ENCODE measurements at places on chromosomes 4 and X.

- no peak for DNase-seq
Observed at GRCh38 chr4:135256111-135256510, 1054.5 kb upstream of the PABPC4L start.

DNA sequence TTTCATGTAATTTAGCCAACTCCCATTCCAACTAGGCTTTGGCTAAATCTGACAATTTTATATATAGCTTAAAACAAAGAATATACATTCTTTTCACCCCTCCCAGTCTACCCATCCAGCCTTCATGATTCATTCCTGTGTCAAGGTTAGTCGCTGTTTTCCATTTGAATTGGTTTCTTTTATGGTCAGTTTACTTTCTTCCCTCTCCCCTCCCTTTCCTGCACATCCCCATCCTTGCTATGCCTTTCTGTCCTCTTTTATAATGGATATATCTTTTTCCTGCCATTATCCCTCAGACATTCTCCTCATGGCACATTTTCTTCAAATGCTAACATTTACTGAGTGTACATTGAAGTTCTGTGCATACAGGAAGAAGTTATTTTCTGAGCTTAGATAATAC lies 4.7 kb downstream of the ZXDB start:
- no peak for DNase-seq

DNA sequence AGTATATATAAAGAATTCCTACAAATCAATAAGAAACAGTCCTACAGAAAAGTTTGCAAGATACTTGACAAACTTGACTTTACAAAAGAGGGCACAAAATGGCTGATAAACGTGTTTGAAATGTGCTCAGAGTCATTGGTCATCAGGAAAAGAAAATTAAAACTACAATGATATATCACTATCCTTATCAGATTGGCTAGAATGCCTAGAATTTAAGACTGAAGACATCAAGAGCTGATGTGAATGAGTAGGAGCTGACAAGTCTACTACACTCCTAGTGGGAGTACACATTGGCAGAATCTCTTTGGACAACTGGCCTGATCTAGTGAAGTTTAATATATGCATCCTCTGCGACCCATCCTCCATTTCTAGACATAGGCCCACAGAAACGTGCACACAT lies 10.3 kb upstream of the DCTD start:
- no peak for DNase-seq

GRCh38 chr4:161931089-161931488 lies 232.7 kb downstream of the FSTL5 start:
- DNase-seq: no peak

GRCh38 chr4:182185491-182185890 lies 57.7 kb upstream of the TENM3 start:
- DNase-seq: no peak

- DNase-seq: no peak
Observed at GRCh38 chr4:173217727-173218126, 49.1 kb downstream of the GALNT7 start.

GRCh38 chr4:63269156-63269555 lies 1140.1 kb downstream of the TECRL start:
- DNase-seq: no peak

DNA sequence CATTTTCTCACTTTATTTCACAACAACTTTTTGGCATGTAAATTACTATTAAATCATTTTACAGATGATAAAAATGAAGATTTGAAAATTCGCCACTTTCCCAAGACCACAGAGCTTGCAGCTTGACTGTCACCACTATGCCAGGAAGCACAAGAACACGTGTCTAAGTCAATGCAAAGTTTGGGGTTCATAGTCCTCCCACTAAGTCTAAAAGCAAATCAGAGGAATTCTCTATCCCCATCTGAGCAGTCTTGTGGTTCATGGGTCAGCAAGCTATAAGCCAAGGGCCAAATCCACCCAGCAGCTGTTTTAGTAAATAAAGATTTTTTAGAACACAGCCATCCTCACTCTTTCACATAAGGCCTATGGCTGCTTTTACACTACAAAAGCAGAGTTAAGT lies 833.3 kb upstream of the INTU start:
- DNase-seq: no peak

- no peak for DNase-seq
Observed at GRCh38 chr4:8237256-8237989, 32.1 kb upstream of the HTRA3 start.

DNA sequence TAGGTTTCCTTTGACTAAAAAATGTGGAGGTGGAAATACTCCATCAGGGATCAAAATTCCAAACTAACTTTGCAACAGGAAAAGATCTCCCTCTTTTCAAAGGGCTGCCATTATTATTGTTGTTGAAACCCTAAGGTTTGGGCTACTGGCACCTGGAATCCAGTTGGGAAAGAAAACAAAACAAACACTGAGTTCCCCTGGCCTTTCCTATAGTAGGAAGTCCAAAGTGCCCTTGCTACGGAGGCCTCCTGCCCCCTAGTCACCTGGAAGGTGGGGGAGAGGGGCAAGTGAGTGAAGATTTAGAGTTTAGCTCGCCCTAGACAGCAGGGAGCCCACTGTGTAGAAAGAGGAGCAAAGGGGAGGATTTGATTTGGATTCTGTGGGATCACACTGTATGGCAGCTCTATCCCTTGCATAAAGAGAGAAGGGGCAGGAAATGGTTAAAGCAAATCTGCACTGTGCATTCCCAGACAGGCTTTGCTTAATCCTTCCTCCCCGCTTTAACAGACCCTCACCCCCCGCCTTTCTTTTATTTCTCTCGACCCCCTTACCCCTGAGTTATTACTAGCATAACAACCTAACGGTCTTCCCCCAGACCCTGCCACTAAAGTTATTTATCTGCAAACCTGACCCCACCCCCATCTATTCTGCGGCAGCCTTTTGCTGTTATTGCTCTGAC lies 627 bp upstream of the FAT4 start:
- DNase-seq: no peak

- no peak for DNase-seq
Observed at GRCh38 chrX:1925053-1925481, 310.2 kb downstream of the ASMT start.

DNA sequence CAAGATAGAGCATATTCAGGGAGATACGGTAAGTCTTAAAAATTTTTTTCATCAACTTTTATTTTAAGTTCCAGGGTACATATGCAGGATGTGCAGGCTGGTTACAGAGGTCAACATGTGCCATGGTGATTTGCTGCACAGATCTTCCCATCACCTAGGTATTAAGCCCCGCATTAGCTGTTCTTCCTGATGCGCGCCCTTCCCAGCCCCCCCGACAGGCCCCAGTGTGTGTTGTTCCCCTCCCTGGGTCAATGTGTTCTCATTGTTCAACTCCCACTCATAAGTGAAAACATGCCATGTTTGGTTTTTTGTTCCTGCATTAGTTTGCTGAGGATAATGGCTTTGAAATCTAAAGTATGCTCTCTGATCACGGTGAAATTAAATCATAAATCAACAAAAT lies 64.2 kb downstream of the HPRT1 start:
- no peak for DNase-seq

- DNase-seq: no peak
Observed at GRCh38 chrX:13697976-13698375, 9.0 kb downstream of the RAB9A start.

DNA sequence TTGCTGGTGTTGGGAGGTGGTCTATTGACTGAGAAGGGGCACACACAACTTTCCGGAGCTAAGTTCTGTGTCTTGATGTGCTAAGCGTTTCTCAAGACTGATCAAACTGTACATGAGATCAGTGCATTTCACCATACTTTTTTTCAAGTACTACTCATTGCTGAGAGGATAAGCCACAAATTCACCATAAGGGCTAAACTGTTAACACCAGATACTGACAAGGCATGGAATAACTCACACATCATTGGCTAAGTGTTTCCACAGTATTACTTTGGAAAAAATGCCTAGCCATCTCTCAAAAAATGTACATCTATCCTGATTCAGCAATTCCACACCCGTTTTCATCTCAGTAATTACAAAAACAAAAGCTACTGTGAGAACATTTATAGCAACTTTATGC lies 13.0 kb downstream of the RBMX start:
- no peak for DNase-seq

- no peak for DNase-seq
Observed at GRCh38 chrX:26100421-26100920, 37.7 kb upstream of the MAGEB18 start.

GRCh38 chr4:30924495-30924894 lies 204.3 kb downstream of the PCDH7 start:
- no peak for DNase-seq

GRCh38 chr4:143337600-143338287 lies 1.1 kb downstream of the GAB1 start:
- DNase-seq: no peak

DNA sequence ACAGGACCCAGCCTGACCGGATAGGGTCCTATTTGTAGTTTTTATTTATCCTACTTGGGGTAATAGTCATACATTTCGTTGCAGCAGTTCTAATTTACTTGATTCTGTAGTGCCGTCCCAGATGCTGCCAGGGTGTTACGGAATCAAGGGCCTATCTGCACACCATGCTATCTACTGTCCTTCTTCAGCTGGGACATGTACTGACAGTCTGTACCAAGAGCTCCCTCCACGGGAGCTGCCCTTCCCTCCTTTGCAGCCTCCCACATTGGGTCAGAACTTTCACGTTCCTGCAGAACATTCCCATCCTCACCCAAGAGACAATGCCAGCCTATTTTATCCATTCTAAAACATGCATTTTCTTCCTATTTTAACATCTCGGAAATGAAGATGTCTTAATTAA lies 6.7 kb downstream of the SUV39H1 start:
- no peak for DNase-seq

DNA sequence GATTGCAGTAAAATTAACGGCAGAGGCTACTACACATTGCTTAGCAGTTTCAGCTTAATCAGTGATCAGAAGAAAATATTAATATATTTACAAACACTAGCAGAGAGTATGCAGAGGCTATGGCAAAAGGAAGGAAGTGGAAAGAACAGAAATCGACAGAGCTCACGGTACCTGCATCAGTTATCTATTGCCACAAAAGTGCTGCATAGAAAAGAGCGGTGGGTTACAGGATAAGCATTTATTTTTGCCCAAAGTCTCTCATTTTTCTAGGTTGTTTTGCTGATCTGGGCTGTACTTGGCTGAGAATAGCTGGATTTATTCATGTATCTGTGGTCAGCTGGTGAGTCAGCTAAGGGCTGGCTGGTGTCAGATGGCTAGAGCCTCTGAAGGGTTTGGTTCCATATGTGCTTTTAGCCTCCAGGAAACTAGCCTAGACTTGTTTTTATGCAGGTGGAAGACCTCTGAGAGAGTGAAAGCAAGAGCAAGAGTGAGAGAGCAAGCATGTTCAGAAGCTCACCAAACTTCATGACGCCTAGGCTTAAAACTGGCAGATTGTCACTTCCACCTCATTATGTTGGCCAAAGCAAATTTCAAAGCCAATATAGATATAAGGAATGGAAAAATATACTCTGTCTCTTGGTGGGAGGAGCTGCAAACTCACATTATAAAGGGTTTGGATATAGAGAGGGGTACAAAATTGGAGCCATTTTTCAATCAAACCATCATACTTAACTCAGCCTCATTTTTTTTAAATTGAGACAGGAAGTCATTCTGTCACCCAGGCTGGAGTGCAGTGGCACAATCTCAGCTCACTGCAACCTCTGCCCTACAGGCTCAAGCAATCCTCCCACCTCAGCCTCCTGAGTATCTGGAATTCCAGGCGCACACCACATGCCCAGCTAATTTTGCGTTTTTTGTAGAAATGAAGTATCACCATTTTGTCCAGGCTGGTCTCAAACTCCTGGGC lies 153.2 kb upstream of the RPL34 start:
- peak; percentile 43 for DNase-seq

GRCh38 chr4:10403633-10404445 lies 53.4 kb downstream of the ZNF518B start:
- DNase-seq: peak; percentile 24

DNA sequence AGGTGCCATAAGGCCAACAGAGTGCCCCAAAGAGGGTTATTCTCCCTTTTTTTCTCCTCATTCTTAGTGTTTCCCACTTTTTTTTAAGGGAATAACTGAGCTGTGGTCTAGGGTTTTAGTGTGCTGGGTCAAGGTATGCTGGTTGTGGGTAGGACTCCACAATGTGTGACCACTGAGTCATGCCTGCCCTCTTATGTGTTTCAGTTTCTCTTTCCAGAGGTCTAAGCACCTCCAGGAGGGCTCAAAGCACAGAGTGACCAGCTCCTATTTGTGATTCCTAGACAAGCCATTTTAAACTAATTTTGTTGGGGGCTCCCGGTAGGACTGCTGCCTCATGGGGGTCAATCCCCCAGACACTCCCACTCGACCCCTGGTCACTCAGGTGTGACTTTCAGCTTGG lies 80.5 kb upstream of the GC start:
- DNase-seq: no peak

DNA sequence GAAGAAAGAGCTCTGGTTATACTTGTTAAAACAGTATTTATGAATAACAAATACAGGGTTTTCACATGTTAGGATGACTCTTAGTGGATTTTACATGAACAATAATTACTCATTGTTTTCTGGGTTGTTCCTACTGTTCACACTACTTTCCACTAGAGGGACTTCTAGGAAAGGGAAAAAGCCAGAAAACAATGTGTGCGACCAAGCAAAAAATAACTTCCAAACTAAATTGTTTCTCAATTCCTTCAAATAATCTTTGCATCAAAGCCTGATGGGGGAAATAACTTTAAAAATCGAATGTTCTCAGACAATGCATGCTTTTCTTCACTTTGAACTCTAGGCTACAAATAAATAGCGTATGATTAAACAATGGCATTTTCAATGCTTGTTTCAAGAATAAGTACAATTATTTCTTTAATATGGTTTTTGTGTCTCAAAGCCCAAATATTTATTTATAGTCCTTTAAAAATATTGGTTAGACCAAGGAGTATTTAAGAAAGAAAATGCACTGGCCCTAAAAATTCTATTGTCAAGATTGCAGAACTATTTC lies 72.1 kb upstream of the ETNPPL start:
- DNase-seq: no peak

DNA sequence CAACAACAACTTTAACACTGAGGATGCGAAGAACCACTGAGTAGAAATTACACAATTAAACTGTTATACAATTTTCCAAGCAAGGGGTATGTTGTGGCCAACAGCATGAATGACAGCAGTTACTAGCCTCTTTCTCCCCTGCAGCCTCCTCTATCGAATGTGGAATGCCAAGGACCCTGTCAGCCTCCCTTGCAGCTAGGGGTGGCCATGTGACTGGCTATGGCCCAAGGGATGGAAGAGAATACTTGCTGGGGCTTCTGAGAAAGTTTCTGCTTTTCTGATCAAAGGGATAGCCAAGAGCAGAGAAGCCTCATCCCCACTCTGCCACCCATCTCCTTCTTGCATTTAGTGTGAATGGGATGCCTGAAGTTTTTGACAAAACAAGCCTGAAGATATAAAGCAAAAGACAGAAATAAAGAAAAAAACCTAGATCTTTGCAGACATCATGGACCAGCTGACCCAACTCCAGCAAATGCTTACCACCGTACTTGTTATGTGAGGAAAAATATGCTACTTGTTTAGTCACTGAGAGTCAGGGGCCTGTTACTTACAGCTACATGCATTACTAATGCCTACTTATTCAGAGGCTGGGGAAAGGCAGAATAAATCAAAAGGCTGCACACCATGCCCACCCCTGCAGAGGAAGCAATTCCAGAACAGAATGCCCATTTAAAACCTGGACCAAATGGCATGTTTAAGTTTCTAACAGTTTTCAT lies 32.0 kb downstream of the DCTD start:
- no peak for DNase-seq

Measured in CD4-positive, alpha-beta T cell treated with Interleukin-6 for 4 hours (primary cell).